H54 (cell line): ENCODE measurements at places on chromosomes 2 and 18.

DNA sequence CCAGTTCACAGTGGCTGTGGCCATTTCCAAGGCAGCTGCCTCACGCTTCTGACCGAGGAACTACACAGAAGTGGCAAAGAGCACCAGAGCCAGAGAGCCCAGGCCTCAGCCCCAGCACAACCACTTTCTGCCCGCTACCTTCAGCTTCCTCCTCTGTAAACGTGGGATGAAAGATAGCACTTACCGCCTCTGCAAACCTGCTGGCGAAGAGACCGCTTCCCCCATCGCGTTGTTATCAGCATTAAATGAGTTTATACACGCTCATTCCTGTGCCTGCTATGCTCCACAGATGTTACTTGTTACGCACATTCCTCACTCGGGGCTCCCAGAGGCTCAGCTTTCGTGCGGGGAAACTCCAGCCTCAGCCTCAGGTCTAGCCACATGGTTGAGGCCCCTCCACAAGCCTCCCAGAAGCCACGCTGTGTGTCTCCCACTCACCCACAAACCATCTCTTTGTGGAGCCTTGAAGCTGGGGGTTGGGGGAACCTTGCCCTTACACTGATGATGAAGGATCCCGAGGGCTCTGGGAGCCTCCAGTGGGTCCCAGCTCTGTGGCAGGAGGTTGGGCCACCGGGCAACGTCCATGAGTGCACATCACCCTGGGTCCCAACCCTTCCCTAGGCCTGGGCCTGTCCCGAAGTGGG, 63.3 kb upstream of the SMAD7 start:
- DNase-seq, result no peak

DNA sequence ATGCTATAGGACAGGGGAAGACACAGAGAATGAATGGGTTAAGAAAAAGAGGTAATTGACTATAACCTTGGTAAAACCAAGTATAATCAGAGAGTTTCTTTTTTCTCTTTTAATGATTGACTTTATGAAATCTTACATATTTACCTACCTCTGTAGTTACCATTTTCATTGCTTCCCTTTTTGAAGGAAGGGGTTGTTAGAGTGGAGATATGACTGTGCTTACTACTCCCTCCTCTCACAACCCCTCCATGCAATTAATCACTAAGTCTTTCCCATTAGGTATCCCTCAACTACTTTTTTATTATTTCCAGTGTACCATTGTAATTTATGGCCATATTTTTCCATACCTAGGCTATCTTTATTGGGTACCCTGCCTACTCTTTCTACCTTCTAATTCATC, 71.4 kb downstream of the WDR7 start:
- no peak for DNase-seq

- DNase-seq, result no peak
Observed at GRCh38 chr2:26169226-26169625, 3.7 kb upstream of the GAREM2 start.

GRCh38 chr2:137947728-137948336, 16.4 kb upstream of the HNMT start:
- DNase-seq, result no peak

DNA sequence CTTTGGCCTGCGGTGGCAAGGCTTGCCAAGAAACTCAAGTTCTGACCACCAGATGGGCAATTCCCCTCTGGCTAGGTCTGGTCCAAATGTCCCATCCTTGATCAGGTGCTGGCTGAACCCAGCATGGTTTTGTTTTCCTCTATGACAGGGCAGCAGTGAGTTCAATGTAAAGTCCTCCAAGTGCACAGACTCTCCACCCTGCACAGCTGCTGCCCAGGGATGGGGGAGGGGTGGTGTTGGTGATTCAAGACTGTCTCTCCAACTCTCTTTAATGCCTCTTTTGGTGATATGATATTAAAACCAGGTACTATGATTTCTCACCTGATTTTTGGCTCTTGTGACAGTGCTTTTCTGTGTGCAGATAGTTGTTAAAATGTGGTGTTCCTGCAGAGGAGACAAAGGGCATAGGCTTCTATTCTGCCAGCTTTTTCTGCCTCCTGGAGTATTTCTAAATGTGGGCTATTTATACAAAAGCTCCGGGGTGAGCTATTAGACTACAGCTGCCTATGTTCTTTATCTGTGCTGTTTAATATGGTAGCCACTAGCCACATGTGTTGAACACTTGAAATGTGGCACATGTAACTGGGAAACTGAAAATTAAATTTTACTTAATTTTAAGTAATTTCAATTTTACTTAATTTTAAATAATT, 64.0 kb upstream of the STK39 start:
- no peak for DNase-seq

GRCh38 chr2:26018184-26019055, 15.5 kb upstream of the RAB10 start:
- DNase-seq, result peak; percentile 85

- DNase-seq, result no peak
Observed at GRCh38 chr2:213500881-213501280, 216.6 kb downstream of the SPAG16 start.

DNA sequence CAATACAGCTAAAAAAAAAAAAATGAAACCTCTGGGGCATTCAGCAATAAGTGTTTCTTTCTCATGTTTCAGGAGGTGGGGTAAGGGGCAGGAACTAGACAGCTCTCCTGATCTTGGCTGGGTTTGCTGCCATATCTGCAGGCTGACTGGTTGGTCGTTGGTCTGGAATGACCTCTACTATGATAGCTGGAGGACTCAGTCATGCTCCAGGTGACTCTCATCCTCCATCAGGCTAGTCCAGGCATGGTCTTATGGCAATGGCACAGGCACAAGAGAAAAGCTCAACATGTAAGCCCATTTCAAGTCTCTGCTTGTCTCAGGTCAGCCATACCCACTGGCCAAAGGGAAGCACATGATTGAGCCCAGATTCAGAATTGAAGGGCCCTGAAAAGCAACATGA, 9.5 kb upstream of the SLC1A4 start:
- DNase-seq, result no peak

GRCh38 chr18:955384-956066, 50.9 kb downstream of the ADCYAP1 start:
- no peak for DNase-seq

DNA sequence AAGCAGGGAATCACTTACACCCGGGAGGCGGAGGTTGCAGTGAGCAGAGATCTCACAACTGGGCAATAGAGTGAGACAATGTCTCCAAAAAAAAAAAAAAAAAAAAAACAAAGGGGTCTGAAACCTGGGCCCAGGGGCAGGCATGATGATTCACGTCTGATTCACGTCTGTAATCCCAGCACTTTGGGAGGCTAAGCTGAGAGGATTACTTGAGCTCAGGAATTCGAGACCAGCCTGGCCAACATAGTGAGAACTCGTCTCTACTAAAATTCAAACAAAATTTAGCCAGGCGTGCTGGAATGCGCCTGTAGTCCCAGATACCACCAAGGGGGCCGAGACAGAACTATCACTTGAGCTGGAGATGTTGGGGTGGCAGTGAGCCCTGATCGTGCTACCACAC, 30.3 kb downstream of the TEX44 start:
- DNase-seq, result no peak

GRCh38 chr2:139386401-139386800, 606.2 kb upstream of the NXPH2 start:
- DNase-seq, result no peak

DNA sequence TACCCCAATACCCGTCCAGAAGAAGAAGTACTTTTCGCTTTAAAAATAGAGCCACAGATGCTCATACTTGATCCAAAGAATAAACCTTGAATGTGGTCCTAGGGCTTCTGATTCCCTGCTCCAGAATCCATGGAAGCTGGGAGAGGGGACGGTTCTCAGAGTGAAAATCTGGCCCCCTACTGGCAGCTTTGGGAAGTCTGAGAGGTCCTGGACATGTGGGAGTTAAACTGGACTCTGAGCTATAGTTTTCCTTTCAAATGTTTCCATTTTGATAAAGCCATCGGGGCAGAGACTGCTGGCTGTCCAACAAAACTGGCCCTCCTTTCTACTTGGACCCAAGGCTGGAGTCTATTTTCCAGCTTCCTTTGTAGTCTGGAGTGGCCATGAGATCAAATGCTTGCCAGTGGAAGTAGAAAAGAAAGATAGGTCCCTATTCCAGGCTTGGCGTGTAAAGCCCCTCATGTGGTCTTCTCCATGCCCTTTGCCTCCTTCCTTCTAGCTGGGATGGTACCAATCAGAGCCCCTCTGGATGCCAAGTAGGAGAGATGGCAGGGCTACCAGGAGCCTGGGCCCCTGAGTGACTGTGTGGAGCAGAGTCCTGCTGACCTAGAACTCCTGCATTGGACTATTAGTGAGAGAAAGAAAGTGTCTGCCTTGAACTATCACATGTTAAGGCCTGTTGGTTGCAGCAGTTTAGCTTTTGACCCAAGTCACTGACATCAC, 37.7 kb upstream of the TBC1D8 start:
- peak; percentile 45 for DNase-seq

DNA sequence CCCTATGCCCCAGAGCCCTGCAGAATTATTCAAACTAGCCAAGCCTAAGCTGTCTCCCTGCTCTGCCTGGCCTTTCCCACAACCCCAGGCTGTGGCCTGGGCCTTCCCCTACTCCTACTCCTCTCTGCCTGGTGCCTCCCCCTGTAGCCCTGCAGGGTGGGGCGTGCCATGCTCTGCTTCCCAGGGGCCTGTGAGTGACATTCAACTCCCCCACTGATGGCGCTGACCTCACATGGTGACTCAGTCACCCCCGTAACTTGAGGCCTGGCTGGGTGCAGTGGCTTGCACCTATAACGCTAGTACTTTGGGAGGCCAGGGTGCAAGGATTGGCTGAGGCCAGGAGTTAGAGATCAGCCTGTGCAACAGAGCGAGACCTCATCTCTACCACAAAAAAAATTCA, 60.6 kb downstream of the KIF1A start:
- DNase-seq, result peak; percentile 50

- DNase-seq, result no peak
Observed at GRCh38 chr2:238183821-238184220, 19.7 kb downstream of the ILKAP start.

- DNase-seq, result no peak
Observed at GRCh38 chr2:227642656-227643055, 23.9 kb upstream of the SCYGR5 start.

- DNase-seq, result no peak
Observed at GRCh38 chr18:58229162-58229561, 185.1 kb downstream of the NEDD4L start.

- DNase-seq, result no peak
Observed at GRCh38 chr2:124316881-124317605, 292.0 kb downstream of the CNTNAP5 start.

- DNase-seq, result no peak
Observed at GRCh38 chr2:72576861-72577260, 249.0 kb downstream of the EXOC6B start.

DNA sequence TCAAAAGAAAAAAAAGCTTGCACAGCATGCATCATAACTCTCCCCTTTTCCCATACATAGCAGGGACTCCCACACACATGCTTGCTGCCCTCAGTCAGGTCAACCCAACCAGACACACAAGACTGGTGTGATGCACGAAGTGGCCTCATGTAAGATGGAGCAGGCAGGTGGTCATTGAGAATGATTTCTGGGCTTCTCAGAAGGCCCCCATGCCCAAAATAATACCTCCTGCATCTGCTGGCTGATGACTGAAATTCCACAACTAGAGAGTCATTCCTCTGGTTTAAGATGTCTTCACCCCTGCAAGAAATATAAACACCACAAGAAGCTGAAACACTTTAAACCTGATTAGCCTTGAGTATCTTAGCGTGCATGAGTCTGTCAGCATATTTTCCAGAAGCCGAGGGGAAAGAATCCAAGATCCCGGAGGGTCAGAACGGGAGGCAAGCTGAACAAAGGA, 131.1 kb downstream of the AFF3 start:
- DNase-seq, result peak; percentile 22

DNA sequence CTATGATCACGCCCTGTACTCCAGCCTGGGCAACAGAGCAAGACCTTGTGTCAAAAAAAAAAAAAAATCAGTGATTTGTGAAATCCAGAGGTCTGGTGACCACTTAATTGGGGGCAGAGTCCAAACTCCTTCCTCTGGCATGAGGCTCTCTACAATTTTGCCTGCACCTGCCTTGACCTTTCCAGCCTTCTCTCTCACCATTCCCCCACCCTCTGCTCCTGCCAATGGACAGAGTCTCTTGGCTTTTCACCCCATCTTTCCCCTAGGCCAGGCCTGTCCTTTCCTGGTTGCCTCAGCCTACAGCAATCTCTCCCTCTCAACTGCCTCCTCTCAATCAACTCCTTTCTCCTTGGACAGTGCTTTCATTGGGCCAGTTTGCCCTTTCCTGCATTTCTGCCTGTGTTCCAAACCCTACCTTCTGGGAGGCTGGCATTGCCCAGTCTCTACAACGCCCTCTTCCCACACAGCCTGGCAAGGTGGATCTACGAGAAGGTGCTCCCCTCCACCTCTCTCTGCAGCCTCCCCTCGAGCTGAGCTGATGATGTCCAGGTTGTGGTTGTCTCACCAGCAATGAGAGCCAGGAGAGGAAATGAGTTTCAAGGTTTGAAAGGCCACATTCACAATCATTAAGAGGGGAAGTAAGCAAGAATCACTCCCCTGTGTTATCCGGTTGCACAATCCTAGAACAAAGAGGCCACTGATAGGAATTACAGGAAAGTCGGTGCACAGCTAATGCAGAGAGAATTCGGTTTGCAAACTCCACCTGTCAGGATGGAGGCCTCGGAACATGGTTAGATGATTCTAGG, 39.5 kb upstream of the NPAS2 start:
- DNase-seq, result peak; percentile 58

- no peak for DNase-seq
Observed at GRCh38 chr18:50297621-50298442, 10.3 kb upstream of the CXXC1 start.

DNA sequence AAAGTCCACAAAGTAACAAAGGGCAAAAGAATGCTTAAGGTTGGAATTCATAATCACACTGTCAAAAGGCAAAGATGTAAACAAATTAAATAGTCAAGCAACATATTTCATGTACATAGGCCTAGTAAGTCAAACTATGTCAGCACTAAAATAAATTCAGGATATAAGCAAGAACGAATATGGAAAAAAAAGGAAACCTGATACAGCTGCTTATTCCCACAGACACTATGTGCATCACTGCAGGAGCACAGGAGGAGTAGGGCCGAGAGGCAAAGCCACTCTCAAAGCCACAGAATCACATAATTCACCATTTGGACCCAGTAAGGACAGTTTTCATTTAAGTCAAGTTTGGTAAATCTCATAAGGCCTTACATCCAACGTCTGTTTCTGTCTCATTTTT, 116.6 kb downstream of the SATB2 start:
- no peak for DNase-seq

GRCh38 chr2:187403568-187404260, 44.3 kb downstream of the CALCRL start:
- no peak for DNase-seq

GRCh38 chr2:201059961-201060755, 11.3 kb downstream of the HYCC2 start:
- no peak for DNase-seq
